Right hindlimb (tissue), 1 donor: ENCODE measurements at places on chromosomes 11 and 22.

DNA sequence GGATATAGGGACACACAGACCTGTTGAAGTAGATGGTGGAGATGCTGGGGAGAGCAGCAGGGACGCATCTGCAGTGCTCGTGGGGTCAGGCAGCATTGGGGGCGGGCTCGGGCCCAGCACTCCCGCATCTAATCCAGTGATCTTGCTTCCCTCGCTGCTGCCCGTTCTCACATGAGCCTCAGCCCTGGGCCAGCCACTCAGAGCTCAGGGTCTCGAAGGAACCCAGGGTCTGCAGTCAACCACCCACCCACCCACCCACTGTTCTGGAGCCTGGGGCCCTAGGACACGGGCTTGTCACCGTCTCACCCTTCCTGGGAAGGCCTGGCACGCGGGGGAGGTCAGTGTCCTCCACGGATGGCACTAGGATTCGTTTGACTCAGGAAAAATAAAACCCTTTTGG, 406.0 kb downstream of the TBC1D22A start:
- DNase-seq, result no peak

GRCh38 chr11:74157169-74157568, 13.6 kb downstream of the C2CD3 start:
- no peak for DNase-seq

DNA sequence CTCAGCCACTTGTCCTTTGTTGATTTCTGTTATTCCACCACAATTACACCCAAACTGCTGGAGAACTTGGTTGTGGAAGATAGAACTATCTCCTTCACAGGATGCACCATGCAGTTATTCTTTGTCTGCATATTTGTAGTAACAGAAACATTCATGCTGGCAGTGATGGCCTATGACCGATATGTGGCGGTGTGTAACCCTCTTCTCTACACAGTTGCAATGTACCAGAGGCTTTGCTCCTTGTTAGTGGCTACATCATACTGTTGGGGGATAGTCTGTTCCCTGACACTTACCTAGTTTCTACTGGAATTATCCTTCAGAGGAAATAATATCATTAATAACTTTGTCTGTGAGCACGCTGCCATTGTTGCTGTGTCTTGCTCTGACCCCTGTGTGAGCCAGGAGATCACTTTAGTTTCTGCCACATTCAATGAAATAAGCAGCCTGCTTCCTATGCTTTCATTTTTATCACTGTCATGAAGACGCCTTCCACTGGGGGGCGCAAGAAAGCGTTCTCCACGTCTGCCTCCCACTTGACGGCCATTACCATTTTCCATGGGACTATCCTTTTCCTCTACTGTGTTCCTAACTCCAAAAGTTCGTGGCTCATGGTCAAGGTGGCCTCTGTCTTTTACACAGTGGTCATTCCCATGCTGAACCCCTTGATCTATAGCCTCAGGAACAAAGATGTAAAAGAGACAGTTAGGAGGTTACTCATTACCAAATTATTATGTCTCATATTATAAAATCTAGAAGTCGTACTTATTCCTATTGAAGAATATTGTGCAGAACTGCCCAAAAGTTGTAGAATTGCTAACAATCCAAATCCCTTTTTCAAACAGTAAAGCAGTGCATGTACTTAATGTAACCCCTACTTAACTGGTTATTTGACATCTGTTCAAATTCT, 53.2 kb downstream of the OR4C6 start:
- no peak for DNase-seq

- no peak for DNase-seq
Measured at GRCh38 chr11:64055077-64055476, 19.3 kb downstream of the FLRT1 start.

- DNase-seq, result peak; percentile 86
Measured at GRCh38 chr11:65637794-65638419, at the start of gene SIPA1. Gene SIPA1, plus strand, starts transcription at chr11:65638101. Its CDS starts 2,821 bp downstream, at chr11:65640922.

GRCh38 chr11:31160504-31161422, 208.8 kb downstream of the DCDC1 start:
- DNase-seq, result no peak

- DNase-seq, result no peak
Measured at GRCh38 chr11:105915021-105915420, 107.0 kb downstream of the MSANTD4 start.

DNA sequence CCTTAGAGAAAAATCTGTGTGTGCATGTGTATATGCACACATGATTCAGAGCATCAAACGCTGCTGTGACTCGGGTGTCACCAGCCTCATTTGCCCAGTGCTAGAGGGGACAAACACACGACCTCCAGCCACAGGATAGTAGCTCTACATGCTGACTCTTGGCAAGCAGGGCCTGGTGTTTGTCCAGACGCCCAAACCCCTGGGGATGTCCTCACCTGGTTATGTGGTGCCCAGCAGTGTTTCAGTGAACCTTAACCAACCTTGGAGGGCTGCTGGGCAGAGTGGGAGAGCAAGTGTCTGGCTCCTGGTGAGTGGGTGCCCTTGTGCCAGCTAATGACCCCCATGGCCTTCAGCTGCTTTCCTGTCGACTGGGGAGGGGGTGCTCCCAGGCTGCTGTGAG, 26.7 kb downstream of the IGLL1 start:
- DNase-seq, result no peak
